Fibroblast of lung (primary cell): ENCODE measurements at places on chromosomes 1 and 21. TPM values are rescaled to one million over a fixed set of nuclear protein-coding genes. Genes with fewer than 3 reads are reported as not detected.

GRCh38 chr1:213584272-213584671 lies 403.5 kb upstream of the PROX1 start:
- DNase-seq = no peak

GRCh38 chr1:70836456-70836855 lies 211.2 kb downstream of the PTGER3 start:
- DNase-seq = no peak

DNA sequence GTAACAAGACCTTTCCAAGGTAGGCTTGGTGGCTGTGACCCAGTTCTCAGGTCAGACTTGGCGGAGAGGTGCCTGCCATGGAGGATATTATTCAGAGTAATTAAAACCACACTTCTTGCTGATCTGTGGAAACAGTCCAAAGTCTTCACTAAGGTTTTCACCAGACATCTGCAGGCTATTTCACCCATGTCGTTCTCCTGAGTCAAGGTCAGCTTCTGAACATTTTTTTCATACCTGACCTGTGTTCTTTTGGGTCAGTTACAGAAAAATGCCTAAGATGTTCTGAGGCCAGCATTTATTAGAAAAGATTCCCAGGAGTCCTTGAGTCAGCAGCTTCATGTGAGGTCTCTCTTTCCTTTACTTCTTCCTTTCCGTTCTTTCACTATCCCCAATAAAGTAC lies 54.9 kb downstream of the RGL1 start:
- DNase-seq = peak; percentile 48

GRCh38 chr21:41958886-41959563 lies 5.2 kb upstream of the C2CD2 start:
- no peak for DNase-seq

GRCh38 chr1:41670217-41670957 lies 185.9 kb upstream of the EDN2 start:
- DNase-seq = peak; percentile 88

The SH3BGR gene
- 3.3 and 6.8 TPM in 2 replicates for total RNA-seq

GRCh38 chr1:202848191-202848542 lies 37.4 kb downstream of the PCAT6 start:
- DNase-seq = peak; percentile 6

- DNase-seq = no peak
Measured at GRCh38 chr1:4269330-4269729, 369.3 kb upstream of the C1orf174 start.

The FMN2 gene
- 1.5 and 13.7 TPM in 2 replicates for total RNA-seq

DNA sequence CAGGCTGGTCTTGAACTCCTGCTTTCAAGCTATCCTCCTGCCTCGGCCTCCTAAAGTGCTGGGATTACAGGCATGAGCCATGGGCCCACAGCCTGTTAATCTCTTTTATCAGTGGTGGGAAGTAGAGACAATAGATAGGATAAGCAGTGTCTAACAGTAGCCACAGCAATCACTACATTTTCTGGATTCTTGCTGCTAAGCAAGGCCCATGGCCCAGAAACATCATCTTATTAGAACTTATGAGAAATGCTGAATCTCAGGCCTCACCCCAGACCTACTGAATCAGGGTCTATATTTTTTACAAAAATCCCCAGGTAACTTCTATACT lies 29.7 kb downstream of the IGFN1 start:
- no peak for DNase-seq

The C1QC gene
- not detected in 2 replicates for total RNA-seq

DNA sequence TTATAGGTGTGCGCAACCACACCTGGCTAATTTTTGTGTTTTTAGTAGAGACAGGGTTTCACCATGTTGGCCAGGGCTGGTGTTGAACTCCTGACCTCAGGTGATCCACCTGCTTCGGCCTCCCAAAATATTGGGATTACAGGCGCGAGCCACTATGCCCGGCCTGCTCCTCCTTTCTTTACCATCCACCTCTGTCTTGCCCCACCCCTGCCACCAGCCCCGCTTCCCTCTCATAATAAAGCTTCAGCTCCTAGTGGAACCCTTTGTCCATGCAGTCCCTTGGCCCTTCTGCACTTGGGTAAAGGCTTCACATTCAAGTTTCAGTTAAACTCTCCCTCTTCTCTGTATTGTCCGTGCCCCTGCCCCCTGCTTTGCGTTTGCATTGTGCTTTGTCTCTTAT lies 120.1 kb downstream of the CAMTA1 start:
- no peak for DNase-seq

DNA sequence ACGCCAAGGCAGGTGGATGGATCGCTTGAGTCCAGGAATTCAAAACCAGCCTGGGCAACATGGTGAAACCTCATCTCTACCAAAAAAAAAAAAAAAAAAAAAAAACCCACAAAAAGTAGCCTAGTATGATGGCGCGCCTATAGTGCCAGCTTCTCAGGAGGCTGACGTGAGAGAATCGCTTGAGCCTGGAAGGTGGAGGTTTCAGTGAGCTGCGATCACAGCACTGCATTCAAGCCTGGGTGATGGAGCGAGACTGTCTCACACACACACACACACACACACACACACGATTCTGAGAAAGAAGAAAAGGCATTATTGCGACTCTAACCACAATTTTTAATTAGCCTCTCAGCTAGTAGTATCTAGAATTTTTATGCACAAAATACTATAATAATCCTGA lies 86.5 kb downstream of the RASAL2 start:
- no peak for DNase-seq

DNA sequence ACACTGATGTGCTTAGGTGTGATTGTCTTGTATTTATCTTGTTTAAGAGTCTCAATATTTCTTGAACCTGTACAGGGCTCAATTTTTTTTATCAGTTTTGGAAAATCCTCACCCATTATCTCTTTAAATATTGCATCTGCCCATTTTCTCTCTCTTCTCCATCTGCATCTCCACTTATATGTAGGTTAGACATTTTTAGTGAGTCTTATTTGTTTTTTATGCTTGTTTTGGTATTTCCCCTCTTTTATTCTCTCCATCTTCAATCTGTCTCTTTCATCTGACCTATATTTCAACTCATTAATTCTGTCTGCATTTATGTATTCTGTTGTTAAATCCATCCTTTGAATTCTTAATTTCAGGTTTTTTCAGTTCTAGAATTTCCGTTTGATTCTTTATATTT lies 32.9 kb upstream of the SHCBP1L start:
- no peak for DNase-seq

- no peak for DNase-seq
Measured at GRCh38 chr1:220943319-220943996, 64.2 kb downstream of the HLX start.

The C1orf53 gene
- total RNA-seq = 1.8 and 3.0 TPM in 2 replicates

The PTGS2 gene
- total RNA-seq = 1.3 and 3.3 TPM in 2 replicates

The EPRS1 gene
- 193 and 273 TPM in 2 replicates for total RNA-seq

GRCh38 chr1:201778279-201779065 lies 50.5 kb upstream of the IPO9 start:
- peak; percentile 48 for DNase-seq

The OPRD1 gene
- under 0.01 TPM in 1 of 2 replicates, not detected in the other for total RNA-seq

GRCh38 chr1:181926697-181927096 lies 134.8 kb downstream of the ZNF648 start:
- no peak for DNase-seq

- DNase-seq = no peak
Measured at GRCh38 chr1:217342105-217342504, 288.8 kb downstream of the GPATCH2 start.

DNA sequence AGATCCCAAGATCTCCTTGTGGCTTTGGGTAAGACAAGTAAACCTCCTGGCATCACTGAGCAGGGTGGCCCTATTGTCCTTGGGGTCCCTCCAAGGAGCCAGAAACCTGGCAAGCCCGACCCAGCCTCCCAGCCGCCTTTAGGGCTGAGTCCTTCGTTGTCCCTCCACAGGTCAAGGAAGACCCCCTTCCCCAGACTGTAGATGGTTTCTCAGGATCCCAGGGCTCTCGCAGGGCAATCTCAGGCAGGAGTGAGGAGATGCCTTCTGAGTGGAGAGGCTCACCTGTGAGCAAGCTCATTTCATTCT lies 71.6 kb upstream of the CSF3R start:
- no peak for DNase-seq

The PIK3C2B gene
- total RNA-seq = 1.0 and 2.5 TPM in 2 replicates
